ENCODE measurements at places on chromosomes 2 and 18. TPM values are rescaled to one million over a fixed set of nuclear protein-coding genes. Genes with fewer than 3 reads are reported as not detected.

The ABHD1 gene
- total RNA-seq = 0.52 TPM

The DES gene
- not detected for total RNA-seq

The CNDP1 gene
- total RNA-seq = not detected

The IL36G gene
- total RNA-seq = not detected

The SERPINB11 gene
- total RNA-seq = not detected

Data from T-helper 2 cell treated with Interferon-gamma antibody and Interleukin-4, amounts not matched to agents 100 ng/mL and 5 ng/mL, for 36 hours (primary cell).